ENCODE measurements at places on chromosomes 3 and 15.

DNA sequence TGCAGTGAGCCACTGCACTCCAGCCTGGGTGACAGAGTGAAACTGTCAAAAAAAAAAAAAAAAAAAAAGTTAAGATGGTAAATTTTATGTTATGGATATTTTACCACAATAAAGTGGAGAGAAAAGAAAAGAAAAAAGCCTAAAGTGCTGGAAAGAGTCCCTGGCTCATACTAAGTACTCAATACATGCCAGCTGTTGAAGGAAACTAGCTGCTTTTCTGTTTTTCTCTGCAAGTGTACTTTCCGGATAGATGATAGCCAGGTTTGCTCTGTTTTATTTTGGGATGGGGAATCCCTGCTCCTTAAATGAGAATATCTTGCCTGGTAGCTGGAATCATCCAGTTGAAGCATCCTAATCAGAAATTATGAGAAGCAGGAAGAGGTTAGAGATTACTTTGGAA is 10.9 kb downstream of the EID1 start:
- DNase-seq: no peak

- DNase-seq: no peak
Observed at GRCh38 chr3:52092891-52093290, 36.5 kb upstream of the DUSP7 start.

- DNase-seq: no peak
Observed at GRCh38 chr3:61780455-61781228, 219.3 kb downstream of the PTPRG start.

DNA sequence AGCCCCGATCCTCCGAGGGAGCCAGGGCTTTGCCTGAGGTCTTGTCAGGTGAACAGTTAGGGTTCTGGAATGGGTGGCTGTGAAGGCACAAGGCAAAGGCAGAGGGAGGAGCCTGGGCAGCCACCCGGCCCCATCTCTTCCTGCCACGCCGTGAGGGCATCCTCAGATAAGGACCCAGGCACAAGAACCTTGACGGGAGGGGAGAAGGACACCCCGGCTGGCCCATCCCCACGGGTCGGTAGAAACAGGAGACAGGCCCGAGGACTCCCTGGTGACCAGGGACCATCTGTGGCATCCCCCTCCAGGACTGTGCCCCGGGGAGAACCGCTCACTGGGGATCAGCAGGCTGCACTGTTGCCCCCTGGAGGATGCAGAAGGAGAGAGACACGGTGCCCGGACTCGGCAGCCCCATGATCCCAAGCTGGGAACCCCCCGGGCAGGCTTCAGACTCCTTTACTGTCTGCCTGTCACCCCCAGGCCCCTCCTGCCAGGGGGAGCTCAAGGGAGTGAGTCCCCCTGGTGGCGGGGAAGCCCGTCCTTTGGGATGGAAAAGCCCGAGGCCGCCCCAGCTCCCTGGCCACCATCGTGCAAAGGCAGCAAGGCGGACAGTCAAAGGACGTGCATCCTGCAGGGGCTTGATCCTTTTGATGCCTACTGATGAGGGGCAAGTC is 12.3 kb upstream of the PCSK6 start:
- DNase-seq: no peak

DNA sequence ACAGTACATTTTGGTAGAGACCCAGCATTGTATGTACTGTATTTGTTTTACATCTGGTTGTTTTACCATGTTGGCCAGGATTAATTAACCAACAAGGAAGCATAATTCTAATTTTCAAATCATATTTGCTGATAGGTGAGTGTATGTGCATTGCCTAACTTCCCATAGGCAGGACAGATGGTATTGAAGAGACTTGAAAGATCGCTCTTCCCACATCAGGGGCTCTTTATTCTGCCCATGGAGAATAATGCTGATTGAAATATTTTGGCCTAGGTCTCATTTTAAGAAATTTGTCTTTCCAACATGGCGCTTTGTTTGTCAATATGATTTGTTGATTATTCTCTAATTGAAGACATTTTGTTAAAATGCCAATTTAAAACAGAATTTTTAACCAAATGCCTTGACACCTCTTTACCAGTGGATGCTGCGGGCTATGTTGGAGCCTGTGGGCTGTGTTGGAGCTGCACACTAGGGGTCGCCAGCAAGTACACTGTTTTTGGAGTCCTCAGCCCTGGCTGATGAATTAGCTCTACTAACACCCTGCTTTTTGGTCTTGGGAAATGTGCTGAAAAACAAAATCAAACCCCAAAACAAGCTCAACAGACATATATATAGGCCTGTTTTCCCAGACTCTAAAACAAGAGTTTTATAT is 5.3 kb downstream of the P2RY12 start:
- no peak for DNase-seq

DNA sequence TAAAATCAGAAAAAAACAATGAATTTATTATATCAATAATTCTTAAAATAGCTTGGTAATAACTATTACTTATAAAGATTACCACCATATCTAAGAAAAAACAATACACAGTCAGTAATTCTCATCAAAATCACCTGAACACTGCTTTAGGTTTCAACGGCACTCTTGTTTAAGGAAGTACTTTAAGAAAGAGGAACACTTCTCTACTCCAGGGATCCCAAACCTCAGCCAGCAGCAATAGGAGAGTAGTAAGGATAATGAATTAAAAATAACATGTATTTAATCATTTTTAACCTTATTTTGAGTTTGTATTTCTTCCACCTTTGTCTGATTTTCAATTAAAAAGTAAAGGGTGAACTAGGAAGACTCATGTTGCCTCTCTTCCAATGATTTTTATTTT is 494.0 kb upstream of the NR2F2 start:
- no peak for DNase-seq

GRCh38 chr3:32452009-32452408 is 50.6 kb downstream of the CMTM6 start:
- no peak for DNase-seq

- no peak for DNase-seq
Observed at GRCh38 chr15:39330061-39330460, 250.8 kb upstream of the THBS1 start.

DNA sequence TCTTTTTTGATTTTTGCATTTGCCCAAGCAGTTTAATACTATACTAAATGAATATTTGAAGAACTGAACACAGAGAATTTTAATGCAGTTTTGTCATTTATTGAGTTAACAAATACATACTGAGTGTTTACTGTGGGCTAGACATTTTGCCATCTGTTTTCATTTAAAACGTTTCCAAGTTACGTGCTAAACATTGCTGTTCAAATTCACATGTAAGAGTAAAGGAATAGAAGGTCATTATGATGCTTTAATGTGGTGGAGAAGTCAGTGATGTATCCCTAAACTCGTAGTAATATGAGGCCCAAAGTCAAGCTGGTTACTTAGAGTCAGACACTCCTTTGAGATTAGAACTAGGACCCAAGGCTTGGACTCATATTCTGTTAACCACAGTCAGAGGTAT is 49.4 kb downstream of the CRYBG3 start:
- DNase-seq: no peak

DNA sequence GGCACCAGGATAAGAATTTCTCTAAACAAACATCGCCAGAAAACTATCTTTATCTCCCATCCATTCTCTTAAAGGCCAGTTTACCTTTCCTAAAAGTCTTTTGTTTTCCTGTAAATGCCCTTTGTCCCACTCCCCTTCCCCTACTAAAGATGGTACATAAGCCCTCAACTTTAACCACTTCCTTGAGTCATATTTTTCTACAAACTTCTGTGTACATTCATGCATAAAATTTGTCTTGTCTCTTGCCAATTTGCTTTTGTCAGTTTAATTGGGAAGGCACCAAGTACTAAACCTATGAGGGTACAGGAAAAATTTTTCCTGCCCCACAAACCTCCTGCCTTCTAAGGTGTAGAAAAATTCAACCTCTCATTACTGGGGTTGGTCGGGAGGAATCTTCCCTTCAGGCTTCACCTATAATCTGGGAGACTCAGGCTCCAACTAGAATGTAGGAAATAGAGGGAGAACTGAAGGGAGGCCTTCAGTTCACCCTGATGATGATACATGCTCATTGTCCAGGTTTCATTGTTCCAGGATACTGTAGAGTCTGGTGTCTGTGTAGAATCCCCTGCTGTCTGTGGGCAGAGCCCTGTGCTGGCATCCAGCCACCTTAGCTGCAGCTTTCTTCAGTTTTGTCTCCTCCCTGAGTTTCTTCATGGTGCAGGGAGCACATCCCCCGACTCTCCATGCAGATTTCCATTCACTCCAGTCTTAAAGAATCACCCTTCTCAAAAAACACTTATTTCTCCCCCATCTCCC is 53.2 kb downstream of the CD200R1L start:
- DNase-seq: no peak

- no peak for DNase-seq
Observed at GRCh38 chr15:75061272-75061671, 37.9 kb downstream of the PPCDC start.

DNA sequence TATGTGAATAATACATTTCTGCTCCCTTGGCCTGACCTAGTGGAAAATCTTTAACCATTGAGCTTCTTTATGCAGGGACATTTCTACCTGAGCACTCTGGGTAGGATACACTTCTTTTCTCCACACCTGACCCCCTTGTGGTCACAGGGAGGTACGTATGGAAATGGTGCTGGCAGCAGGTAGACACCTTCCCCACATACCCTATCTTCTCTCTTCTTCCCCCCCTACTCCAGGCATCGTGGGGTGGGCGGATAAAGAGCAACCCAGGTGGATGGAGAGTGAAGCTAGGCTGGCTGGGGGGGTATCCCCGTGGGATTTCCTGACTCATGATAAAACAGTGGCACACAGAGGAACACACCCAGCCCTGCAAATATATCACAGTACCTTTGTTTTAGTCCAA is 312.1 kb downstream of the ARRDC4 start:
- DNase-seq: no peak

- peak; percentile 30 for DNase-seq
Observed at GRCh38 chr3:194395778-194396538, 3.1 kb downstream of the GP5 start.

- DNase-seq: peak; percentile 41
Observed at GRCh38 chr15:60704129-60704528, 225.2 kb upstream of the ICE2 start.

GRCh38 chr15:36769098-36769497 is 189.7 kb downstream of the CDIN1 start:
- DNase-seq: no peak

GRCh38 chr3:112888381-112889085 is 41.9 kb upstream of the CD200R1L start:
- no peak for DNase-seq

DNA sequence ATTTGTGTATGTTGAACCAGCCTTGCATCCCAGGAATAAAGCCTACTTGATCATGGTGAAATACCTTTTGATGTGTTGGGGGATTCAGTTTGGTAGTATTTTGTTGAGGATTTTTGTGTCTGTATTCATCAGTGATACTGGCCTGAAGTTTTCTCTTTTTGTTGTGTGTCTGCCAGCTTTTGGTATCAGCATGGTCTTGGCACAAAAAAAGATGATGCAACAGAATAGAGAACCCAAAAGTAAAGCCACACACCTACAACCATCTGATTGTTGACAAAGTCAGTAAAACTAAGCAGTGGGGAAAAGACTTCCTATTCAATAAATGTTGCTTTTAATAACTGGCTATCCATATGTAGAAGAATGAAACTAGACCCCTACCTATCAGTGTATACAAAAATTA is 77.6 kb downstream of the TCF12 start:
- no peak for DNase-seq

DNA sequence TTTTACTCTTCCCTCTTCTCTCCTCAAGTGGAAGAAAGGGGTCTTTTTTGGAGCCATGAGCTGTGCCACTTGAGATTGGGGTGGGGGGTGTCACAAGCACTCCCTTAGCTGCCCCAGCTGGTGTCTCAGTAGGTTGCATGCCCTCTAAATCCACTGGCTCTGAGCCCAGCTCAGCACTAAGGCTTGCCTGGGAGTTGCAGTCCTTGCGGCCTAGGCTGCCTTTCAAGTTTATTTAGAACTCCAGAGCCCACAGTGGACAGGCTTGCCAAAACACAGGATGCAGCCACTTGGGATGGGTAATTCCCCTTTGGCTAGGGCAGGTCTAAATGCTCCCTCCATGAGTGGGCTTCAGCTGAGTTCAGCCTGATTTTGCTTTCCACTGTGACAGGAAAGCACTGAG is 24.7 kb downstream of the C3orf20 start:
- DNase-seq: no peak

GRCh38 chr15:33243393-33243792 is 48.9 kb upstream of the FMN1 start:
- no peak for DNase-seq

DNA sequence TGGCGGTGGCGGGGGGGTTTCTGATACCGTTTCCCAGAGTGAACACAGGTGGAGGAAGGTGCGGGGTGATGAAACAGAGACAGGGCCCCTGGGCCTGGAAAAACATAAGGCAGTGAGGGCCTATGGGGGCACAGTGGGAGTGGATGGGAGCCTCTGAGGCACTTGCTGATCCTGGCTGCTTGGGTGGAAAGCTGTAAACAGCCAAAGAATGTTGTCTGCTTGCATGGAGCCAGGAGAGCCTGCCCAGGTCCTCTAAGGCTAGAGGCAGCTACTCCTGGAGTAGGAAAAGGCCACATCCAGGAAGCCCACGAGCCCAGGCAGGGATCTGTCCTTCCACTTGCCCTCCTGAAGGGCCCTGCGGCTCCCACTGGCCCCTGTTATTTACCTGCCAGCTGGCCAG is 2.9 kb upstream of the SEMA3B start:
- no peak for DNase-seq

- no peak for DNase-seq
Observed at GRCh38 chr3:53169045-53169831, 8.2 kb downstream of the PRKCD start.

GRCh38 chr3:169128579-169128978 is 534.9 kb downstream of the MECOM start:
- no peak for DNase-seq

- no peak for DNase-seq
Observed at GRCh38 chr3:53357458-53357857, 10.1 kb upstream of the DCP1A start.

- DNase-seq: peak; percentile 17
Observed at GRCh38 chr3:50550079-50550736, 17.3 kb downstream of the C3orf18 start.

GRCh38 chr3:104411757-104412156 is 955.0 kb upstream of the ALCAM start:
- DNase-seq: no peak

DNA sequence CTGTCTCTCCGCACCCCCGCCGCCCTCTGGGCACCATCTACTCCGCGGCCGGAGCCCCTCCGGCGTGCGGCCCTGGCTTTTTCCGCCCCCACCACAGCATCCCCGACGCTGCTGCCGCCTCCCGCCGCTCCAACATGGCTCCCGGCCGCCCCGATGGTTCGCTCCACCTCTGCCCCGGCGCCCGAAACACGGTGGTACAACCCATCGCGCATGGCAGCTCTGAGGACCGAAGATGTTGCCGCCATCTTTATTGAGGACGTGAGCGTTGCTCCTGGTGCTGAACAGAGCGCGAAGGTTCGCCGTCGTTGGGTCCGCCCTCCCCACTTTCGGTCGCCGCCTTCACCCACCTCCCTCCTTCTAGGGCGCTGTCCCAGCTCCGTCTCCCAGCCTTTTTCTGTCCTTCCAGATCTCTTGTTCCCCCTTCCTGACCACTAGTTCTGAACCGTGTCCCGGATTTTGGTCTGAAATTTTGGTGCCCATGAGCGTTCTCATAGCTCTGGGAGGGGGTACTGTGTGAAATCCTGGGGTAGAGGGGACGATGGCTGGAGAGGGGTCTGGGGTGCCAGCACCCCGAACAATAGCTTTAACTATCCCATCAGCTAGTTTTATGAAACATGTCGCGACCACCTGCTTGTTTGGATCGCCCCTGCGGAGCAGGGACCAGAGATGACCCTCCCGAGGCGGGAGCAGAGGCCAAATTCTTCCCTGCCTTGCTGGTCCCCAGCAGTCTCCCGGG is at the start of gene CELSR3:
Gene CELSR3 (minus strand): TSS at position 134 of the 736 bp plus-strand sequence. CDS start 252 bp downstream, outside the sequence.
- peak; percentile 18 for DNase-seq
